HepG2 (cell line): ENCODE measurements at places on chromosomes 11 and 22. TPM values are rescaled to one million over a fixed set of nuclear protein-coding genes. Genes with fewer than 3 reads are reported as not detected.

- peak; percentile 87 for DNase-seq
These were observed 40.1 kb upstream of the CARD18 start for GRCh38 chr11:105179542-105180278.

The FAM181B gene
- not detected in 2 replicates for polyA plus RNA-seq

GRCh38 chr11:112564228-112564955 lies 303.7 kb upstream of the PLET1 start:
- DNase-seq = peak; percentile 11

The HTR3B gene
- 0.05 and 0.09 TPM in 2 replicates for polyA plus RNA-seq

The FGF4 gene
- polyA plus RNA-seq = not detected in 2 replicates

DNA sequence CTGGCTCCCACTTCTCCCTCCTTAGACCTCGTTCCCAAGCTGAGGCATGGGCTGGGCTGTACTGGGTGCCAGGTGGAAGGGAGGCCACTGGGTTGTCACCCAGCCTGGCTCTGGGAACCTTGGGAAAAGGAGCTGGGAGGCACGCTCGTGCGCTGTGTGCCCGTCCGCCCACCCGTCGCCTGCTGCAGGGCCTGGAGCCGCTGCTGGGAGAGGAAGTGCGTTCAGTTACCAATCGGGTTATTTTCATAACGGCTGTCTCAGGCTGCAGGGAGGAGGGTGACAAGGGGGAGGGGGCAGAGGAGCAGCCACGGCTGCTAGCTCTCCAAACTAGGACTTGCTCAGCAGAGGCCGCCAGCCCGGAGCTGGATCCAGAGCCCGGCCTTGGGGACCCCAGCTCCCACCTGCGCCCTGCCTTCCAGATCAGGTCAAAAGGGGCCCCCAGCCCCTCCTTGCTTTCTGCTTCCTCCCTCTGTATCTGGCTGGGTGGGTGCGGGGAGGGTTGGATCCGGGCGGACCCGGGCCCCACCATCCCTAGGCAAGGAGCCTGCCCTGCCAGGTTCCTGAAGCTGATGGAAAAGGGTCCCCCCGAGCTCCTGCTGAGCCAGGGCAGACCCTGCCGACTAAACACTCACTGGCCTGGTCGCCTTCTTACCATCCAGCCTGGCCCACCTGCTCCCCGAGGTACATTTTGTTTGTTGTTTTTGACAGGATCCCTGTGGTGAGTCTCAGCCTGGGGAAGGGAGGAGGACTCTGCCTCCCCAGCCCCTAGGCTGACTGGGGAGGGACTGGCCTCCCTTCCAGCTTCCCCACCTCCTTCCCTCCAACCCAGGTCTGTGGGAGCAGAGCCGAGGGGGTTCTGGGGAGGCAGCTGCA lies 14.3 kb downstream of the DGKZ start:
- DNase-seq = no peak

- no peak for DNase-seq
These were observed 538.1 kb downstream of the SOX6 start for GRCh38 chr11:15818132-15818842.

The ARHGAP8 gene
- 0.72 TPM in 1 of 2 replicates, not detected in the other for polyA plus RNA-seq
